Posterior vena cava (tissue), 2 donors: ENCODE measurements at places on chromosomes 6 and 20. TPM values are rescaled to one million over a fixed set of nuclear protein-coding genes. Genes with fewer than 3 reads are reported as not detected.

DNA sequence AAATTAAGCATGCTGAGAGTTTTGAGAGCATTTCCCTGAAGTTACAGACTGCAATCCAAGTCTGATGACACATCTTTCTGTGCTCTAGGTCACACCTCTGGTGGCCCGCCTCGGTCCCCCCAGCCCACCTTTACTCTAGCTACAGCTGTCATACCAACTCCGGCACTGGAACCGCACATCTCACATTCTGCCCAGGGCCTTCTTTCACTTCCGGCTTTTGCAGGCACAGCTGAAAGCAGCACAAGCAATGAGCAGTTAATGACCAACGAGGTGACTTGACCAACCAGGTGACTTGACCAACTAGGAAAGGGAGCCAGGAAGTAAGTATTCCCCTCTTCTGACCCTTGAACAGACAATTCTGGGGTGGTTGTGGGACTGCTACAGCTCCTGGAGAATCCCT is 88.6 kb upstream of the MOCS1 start:
- no peak for DNase-seq

DNA sequence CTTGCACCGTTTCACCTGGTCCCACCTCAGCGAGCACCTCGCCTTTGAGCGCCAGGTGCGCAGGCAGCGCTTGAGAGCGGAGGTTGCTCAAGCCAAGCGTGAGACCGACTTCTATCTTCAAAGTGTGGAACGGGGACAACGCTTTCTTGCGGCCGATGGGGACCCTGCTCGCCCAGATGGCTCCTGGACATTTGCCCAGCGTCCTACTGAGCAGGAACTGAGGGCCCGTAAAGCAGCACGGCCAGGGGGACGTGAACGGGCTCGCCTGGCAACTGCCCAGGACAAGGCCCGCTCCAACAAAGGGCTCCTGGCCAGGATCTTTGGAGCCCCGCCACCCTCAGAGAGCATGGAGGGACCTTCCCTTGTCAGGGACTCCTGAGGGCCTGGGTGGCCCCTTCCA is 1.5 kb downstream of the ABT1 start:
- no peak for DNase-seq

GRCh38 chr6:139112561-139112960 is 22.3 kb upstream of the HECA start:
- no peak for DNase-seq

- no peak for DNase-seq
Measured at GRCh38 chr20:20637998-20638725, 74.3 kb downstream of the RALGAPA2 start.

GRCh38 chr20:48523191-48523995 is 304.4 kb downstream of the PREX1 start:
- DNase-seq: no peak

DNA sequence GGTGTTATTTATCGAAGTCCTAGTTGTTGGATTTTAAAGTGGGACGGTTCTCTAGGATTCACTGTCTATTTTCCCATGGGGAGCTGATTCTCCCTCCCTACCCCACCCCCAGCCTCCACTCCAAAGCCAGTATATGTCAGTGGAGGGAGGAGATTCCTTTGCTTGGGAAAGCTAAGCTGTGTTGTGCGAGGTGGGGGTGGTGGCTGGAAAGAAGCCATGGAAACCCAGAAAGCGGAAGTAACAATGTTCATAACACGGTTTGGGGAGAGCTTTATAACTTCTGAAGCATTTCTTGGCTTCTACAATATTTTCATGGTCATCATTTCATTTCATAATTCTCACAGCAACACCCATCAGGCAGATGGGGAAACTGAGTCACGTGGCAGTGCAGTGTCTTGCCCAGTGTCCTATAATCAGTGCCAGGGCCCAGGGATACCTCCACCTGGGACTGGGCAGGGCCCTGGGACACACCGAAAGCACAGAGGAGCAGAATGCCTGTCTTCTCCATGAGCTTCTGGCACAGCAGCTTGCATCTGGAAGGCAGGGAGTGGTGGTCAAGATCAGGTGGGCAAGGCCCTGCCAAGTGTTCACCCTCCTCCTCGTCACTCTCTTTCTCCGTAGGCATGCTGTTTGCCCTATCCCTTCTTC is 4.5 kb downstream of the SUN5 start:
- DNase-seq: peak; percentile 9

- DNase-seq: no peak
Measured at GRCh38 chr6:5199702-5200101, 61.0 kb downstream of the LYRM4 start.

DNA sequence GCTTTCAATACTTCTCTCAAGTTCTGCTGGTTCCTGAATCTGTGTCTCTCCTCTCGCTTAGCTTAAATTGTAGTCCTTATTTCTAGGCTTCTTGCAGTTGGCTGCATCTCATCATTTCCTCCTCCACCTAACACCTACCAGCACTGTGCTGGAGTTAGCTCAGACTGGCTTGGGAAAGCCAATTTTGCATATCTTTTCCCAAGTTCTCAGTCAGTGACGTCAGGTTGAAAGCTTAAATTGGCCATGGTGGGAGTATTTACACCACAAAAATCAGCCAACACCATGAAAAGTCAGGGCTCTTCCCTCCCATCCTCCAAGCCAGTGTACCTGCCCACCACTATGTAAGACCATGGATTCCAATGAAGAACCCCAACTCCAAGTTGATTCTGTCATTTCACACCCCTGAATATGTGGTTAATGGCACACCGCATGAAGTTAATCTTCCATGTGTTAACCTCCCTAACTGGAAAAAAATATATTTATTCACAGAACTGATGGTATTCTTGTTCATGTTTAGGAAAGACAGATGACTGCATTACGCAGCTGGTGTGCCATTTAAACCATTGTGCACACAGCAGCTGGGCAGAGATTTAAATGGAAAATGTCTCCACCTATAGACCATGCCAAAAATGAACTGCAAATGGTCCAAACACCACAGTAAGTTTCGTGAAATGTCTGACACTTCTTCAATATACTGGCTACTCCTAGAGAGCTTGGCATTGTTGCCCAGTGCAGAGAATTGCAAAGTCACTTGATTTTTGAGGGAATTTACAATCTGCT is 274.1 kb upstream of the MAP3K7 start:
- DNase-seq: no peak

- DNase-seq: peak; percentile 58
Measured at GRCh38 chr20:38170219-38170825, 5.3 kb upstream of the TGM2 start.

GRCh38 chr20:50085481-50086365 is 27.2 kb downstream of the UBE2V1 start:
- peak; percentile 77 for DNase-seq

The TOMM6 gene
- 101 TPM for total RNA-seq

The HSPA1L gene
- total RNA-seq: 1.4 TPM

The RTN4IP1 gene
- total RNA-seq: 4.3 TPM

The DYNLT2 gene
- 1.1 TPM for total RNA-seq
